ENCODE measurements at places on chromosomes 3 and 15.

- no peak for DNase-seq
Observed at GRCh38 chr3:177725165-177725564, 527.9 kb upstream of the TBL1XR1 start.

- DNase-seq, result no peak
Observed at GRCh38 chr15:63072023-63072650, 29.6 kb downstream of the TPM1 start.

DNA sequence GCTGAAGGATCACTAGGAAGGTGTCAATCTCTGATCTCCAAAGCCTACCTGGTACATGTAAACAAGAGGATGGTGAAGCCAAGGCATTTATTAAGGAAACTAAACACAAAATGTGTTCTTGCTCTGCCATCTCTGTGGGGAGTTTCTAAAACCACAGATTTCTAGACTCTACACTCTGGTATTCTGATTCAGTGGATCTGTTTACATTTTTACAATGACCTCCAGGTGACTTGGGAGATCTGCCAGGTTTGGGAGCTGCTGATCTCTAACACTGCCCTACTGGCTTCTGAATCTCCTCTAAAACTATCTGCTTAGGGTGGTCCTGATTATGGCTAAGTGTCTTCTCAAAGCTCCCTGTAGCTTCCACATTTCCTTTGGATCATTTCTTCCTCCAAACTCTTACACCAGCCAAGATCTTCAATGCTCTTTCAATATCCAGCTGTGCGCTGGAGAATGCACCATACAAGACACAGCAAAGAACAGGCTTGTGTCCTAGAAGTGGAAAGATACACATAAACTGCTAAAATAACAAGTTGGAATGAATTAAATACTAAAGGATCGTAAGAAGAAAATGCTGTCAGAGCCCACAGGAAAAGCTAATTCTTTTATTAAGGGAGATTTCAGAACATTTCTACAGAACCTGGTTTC is 72.7 kb downstream of the GREM1 start:
- no peak for DNase-seq

GRCh38 chr3:146020969-146021368 is 140.0 kb downstream of the PLOD2 start:
- no peak for DNase-seq

GRCh38 chr3:50584391-50584790 is 15.1 kb downstream of the HEMK1 start:
- no peak for DNase-seq

GRCh38 chr3:140284372-140284771 is 349.4 kb downstream of the CLSTN2 start:
- DNase-seq, result no peak

DNA sequence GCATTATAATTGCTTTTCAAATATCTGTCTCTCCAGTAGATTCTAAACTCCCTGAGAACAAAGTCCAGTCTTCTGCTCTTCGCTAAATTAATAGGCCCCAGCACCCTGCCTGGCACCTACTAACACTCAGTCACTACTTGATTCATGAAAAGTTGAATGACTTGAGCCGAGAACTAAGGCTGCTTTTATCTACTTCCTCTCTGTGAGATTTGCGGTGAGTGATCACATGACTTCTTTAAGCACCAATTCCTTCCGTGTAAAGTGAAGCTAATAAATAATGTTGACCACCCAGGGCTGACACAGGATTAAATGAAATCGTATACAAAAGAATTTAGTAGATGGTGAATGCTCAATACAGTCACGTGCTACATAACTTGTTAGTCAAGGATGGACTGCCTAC is 44.6 kb upstream of the PGPEP1L start:
- no peak for DNase-seq

GRCh38 chr3:130878464-130878863 is 15.4 kb upstream of the ATP2C1 start:
- no peak for DNase-seq

GRCh38 chr15:65884511-65884910 is 15.2 kb downstream of the RAB11A start:
- no peak for DNase-seq

DNA sequence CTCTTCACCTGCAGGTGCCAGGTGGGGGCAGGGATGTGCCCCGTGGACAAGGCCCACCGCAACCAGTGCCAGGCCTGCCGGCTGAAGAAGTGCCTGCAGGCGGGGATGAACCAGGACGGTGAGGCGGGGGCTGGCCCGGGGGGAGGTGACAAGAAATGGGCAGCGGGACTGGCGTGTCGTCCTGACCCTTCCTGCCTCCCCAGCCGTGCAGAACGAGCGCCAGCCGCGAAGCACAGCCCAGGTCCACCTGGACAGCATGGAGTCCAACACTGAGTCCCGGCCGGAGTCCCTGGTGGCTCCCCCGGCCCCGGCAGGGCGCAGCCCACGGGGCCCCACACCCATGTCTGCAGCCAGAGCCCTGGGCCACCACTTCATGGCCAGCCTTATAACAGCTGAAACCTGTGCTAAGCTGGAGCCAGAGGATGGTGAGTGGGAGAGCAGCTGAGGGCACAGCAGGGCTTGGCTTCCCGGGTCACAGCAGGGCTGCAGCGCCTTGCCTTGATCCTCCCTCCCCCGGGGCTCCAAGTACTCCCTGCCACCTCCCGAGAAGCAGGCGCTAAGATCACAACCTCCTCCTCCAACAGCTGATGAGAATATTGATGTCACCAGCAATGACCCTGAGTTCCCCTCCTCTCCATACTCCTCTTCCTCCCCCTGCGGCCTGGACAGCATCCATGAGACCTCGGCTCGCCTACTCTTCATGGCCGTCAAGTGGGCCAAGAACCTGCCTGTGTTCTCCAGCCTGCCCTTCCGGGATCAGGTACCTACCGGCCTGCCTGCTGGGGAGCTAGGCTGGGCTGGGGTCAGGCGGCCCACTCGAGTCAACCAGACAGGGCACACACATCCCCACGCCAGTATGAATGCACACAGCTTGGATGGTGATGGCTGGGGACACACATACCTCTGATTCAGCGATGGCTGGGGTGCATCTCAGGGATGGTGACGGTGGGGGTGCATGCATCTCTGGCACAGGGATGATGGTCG is 1.7 kb downstream of the NR2E3 start:
- no peak for DNase-seq

DNA sequence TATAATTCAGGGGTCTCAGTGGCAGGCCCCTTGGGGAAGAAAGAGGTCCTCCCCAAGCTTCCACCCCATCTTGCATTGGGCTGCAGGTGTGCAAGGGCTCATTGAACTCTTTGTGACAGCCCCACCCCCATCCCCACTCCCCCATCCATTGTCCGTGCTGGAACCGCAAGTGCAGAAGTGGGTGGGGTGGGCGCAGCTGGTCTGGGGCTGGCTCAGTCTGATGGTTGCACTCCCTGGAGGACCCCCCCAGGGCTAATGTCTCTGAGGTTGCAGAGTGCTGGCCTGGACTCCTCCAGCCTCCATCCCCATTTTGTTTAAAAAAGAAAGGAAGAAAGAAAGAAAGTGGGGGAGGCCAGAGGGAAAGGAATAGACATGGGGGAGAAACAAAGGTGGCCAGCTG is 42.3 kb upstream of the ARL8B start:
- no peak for DNase-seq

DNA sequence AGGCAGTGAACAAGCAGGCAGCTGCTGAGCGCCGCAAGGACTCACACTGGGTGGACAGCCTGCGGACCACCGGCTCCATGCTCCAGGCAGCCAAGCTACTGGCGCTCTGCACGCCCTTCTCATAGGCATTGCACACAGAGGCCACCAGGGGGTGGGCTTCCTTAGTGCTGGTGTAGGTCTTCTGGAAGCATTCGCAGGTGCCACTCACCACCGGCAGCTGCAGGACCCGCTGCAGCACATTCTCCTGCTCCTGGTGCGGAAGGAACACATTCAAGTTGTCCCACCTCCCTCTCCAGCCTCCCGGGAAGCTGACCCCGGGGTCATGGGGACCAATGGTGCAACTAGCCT is 6.0 kb downstream of the PLIN1 start:
- DNase-seq, result no peak

DNA sequence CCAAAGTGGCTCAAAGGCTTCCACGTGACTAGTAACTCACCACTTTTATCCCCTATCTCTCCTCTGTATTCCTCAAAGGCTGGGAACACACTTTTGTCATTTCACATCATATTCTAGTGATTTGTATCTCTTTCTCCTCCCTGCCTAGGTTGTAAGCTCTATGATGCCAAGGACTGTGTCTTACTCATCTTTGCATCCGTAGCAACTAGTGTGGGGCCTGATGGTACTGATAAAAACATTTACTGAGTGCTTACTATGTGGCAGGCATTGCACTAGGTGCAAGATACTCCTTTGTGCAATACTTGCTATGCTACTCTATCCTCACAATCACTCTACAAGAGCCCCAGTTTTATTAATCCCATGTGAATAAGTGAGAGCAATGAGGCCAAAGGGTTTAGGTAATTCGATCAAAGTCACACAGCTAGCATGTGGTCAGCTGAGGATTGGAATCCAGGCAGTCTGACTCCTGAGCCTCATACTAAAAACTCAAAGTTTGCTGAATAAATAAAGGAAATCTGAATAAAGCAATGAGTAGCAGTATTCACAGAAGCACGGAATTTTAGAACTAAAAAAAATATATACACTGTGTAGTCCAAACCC is 342.6 kb upstream of the ICE2 start:
- no peak for DNase-seq

- no peak for DNase-seq
Observed at GRCh38 chr3:197883541-197883940, 66.4 kb upstream of the RPL35A start.

DNA sequence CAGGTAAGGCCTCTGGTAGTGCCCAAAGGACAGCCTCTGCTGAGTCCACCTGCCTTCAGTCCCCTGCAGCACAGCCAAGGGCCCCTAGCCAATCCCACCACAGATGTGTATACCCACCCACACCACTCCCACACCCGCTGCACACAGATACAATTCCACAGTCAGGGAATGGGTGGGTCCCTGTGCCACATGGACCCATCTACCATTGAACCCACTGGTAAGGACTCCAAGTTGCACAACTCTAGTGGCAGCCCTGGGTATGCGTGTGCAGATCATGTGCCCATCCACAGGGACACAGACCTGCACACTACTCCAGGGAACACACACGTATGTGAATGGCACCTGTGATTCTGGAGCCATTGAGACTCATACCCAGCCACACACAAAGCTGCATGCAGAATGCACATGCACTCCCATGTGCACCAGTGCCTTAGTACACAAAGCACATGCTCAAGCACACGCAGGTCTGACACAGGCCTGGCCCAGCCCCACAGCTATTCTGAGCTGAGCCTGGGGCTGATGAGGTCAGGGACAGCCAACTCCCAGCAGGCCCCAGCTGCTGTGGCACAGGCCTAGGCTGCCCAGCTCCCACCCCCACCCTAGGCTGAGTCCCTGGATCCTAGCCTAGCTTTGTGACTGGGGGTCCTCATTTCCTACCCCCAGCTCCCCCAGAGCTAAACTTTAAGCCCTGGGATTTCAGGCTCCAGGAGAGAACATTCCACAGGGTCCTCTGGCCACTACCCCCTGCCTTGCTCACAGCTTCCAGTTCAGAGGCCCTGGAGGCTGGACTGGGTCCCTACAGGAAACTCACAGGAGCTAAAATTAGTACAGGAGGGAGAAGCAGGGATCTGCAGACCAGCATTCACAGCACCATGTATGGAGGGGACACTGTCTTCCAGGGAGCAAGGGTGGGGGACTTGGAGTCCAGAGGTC is 2.7 kb upstream of the ALS2CL start:
- DNase-seq, result no peak

- no peak for DNase-seq
Observed at GRCh38 chr15:88574077-88574476, 27.6 kb upstream of the DET1 start.

- DNase-seq, result no peak
Observed at GRCh38 chr3:154614601-154615000, 184.6 kb upstream of the GPR149 start.

DNA sequence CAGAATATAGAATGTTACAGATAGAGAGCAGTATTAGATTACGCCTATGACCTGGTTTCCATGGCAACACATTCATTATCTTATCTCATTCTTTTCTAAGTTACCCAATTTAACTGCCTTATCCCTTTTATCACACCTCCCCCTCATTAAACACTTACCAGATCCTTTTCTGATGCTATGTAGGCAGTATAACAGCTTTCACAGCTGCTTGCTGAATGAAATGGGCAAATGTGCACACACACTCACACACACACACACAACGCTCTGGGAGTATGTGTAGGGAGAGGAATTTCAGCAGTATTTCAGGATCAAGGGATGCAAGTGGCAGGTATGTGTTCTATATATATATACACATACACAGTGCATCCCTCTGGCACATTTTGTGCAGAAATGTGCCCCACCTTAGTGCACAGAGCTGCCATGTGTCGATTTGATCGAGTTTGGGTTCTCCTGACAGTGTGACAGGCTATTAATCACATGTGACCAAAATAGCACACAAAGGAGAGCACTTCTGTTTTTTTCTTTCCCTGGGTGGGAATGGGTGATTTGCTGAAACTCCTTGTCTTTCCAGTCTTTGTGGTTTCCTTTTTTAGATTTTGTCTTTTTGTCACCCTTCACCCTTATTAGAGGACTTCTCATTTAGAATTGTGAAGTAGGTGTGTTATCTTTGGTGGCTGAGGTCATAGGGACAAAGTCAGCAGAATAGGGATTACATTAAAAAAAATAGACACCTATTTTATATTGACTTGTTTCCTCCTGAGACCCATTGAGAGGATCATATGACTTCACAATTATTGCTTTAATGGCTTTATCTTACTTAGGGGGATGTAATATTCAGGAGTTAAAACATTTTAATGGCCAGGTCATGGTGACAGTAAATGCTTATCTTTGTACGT is 553.7 kb downstream of the PDCD6IP start:
- DNase-seq, result no peak

DNA sequence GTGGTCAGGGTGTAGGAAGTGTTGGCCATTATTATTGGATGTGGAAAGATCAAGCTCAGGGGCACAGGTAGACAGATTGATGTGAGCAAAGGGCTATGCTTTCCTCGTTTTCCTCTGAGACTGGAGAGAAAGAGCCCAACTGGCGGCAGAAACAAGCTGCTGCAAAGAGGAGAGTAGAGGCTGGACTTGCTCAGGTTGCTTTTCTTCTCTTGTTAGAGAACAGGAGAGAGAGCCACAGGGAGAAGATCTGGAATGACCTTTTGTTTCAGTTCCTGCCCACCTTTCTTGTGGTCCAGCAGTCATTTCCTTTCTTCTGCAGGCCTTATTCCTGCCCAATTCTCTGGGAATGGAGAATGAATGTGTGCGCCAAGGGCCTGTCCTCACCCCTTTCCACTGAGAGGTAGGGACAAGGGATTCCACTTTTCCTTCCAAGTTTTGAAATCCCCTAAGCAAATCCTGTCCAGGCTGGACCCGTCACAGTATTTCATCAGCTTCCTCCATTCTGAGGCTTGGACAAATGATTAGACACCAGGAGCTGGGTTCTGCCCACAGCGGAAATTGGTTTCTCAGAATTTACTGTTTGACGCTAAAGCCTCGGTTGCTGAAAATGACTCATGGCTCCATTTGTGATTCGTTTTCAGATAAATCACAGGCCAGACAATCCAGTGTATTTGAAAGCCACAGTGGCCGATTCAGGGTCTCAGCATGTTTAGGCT is 16.1 kb downstream of the ZNF80 start:
- no peak for DNase-seq

GRCh38 chr3:139517321-139518065 is 22.0 kb downstream of the RBP1 start:
- DNase-seq, result no peak
